Suprapubic skin (tissue), 4 donors: ENCODE measurements at places on chromosomes 5 and 9. TPM values are rescaled to one million over a fixed set of nuclear protein-coding genes. Genes with fewer than 3 reads are reported as not detected.

- H3K4me1 ChIP-seq = no peaks in the 10 kb centered on the region
- no peak overlapping the region for H3K27ac ChIP-seq
- H3K36me3 ChIP-seq = no peaks in the 10 kb centered on the region
- H3K27me3 ChIP-seq = peaks cover 7% of the 10 kb centered on the region
- H3K4me3 ChIP-seq = no peak overlapping the region
These were observed 38.9 kb upstream of the FBXL17 start for GRCh38 chr5:108420755-108421154.

DNA sequence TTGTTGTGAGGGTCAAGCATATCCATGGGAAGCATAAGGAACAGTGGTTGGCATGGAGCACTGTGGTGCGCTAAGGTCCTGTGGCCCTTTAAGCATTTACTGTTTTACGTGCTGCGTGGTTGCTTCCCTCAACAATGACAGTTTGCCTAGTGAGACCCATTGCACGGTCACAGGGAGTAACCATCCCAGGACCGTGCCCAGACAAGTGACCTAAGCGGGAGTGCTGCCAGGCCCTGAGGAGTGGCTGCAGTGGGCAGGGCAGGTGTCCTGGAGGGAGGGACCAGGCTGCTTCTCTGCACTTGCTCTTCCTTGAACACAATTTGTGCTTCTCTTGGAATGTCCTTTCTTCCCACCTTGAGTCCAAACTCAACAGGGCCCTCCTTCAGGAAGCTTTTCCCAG, 64.6 kb downstream of the RGS3 start:
- no peak for DNase-seq
- H3K4me1 ChIP-seq = peaks cover 27% of the 10 kb centered on the region
- H3K27me3 ChIP-seq = no peaks in the 10 kb centered on the region
- H3K4me3 ChIP-seq = no peak overlapping the region

- H3K4me1 ChIP-seq = peaks cover 8% of the 10 kb centered on the region
- no peaks in the 10 kb centered on the region for H3K36me3 ChIP-seq
- no peaks in the 10 kb centered on the region for H3K27me3 ChIP-seq
- no peak overlapping the region for H3K4me3 ChIP-seq
- DNase-seq = no peak
- no peak overlapping the region for H3K27ac ChIP-seq
These were observed 51.8 kb downstream of the WDR36 start for GRCh38 chr5:111143910-111144309.

The AK6 gene
- total RNA-seq = 16.1 TPM

DNA sequence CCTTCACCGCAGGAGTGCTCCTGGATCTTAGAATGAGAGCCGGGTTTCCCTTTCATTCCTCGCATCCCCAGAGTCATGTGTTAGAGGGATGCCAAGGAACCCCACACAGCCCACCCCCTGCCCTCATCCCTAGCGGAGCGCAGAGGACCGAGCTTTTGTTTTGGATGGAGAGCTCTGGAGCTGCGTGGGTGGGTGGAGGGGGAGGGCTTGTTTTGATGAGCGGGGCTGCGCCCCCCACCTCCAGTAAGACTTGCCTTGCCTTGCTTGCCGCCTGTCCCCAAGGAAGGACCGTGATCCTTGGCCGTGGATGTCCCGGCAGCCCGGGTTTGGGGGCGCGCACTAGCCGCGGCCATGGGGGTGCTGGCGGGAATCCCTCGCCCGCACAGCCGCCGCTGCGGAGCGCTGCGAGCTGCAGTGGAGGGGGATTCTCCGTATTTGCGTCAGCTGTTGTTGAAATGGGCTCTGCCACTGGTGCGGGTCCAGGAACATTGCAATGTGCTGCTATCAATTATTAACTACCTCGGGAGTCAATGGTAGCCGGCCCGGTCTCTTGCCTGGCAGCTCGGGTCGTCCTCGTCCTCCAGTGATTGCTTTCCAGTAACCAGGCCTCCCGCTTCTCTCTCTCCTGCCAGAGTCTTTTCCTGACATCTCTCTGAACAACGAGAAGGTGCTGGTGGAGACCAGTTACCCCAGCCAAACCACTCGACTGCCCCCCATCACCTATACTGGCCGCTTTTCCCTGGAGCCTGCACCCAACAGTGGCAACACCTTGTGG, 1.0 kb downstream of the EGR1 start:
- DNase-seq = no peak
- peaks cover 15% of the 10 kb centered on the region for H3K36me3 ChIP-seq
- H3K27ac ChIP-seq = peak overlapping the region; percentile 99

DNA sequence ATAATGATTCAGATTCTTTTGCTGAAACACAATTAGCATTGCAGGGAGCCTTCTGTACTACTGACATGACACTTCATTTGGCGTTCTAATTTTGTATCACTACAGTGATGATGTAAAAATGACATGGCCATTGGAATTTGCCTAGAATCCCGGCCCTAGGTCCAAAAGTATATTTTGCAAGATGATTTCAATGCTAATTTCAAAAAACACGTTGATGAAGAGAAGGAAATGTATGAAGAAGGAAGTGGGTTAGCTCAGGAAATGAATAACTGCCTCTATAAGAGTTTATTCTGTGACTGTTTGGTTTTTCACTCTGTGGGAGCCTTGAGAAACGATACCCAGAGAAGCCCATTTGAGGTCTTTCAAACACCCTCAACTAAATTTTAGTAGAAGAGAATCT, 59.3 kb downstream of the OSTF1 start:
- no peaks in the 10 kb centered on the region for H3K4me1 ChIP-seq
- DNase-seq = no peak
- no peak overlapping the region for H3K4me3 ChIP-seq
- no peaks in the 10 kb centered on the region for H3K27me3 ChIP-seq

DNA sequence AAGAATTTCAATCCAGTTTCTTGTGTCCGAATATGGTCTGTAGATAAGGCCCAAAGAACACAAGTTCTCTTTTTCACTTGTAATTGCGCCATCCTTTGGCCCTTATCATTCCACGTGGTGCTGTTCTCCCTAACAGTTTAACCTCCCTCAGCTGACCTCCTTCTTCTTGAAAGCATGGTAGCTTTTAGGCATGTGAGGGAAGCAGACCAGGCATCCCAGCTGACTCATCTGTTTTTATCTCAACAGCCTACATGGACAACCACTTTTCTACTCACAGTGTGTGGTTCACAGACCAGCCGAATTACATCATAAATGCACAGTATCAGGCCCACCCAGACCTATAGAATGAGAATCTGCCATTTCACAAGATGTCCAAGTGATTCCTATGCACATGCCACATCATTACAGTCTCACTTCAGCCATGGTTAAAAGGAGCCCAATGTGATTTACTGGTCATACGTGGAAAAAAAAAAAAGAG, 26.9 kb upstream of the PLIN2 start:
- H3K27me3 ChIP-seq = no peaks in the 10 kb centered on the region
- H3K27ac ChIP-seq = peak overlapping the region; percentile 69
- H3K4me3 ChIP-seq = no peak overlapping the region
- H3K36me3 ChIP-seq = no peaks in the 10 kb centered on the region
